Cardiac muscle cell (in vitro differentiated cells and primary cell): ENCODE measurements at places on chromosomes 2 and 18.

- DNase-seq, result no peak
Measured at GRCh38 chr2:163717993-163718680, 17.7 kb downstream of the FIGN start.

- DNase-seq, result no peak
Measured at GRCh38 chr2:16409006-16409390, 256.6 kb downstream of the CYRIA start.

GRCh38 chr2:110843496-110843895, 111.1 kb downstream of the ACOXL start:
- no peak for DNase-seq

DNA sequence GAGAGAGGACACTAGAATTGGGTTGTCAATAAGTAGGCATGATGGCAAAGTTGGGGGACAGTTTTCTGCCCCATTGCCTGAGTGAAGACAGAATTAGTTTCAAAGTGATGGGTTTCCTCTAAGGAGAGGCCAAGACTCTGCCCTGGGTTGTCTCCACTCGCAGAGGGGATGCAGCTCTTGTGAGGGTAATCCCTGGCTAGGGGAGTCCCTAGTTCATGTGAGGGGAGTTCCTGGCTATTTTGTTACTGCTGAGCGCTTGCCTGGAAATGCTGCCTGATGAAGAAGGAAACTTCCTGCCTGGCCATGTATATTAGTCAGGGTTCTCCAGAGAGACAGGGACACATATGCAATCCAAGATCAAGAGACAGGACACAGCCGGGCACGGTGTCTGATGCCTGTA, 501.5 kb downstream of the BCL11A start:
- DNase-seq, result no peak

DNA sequence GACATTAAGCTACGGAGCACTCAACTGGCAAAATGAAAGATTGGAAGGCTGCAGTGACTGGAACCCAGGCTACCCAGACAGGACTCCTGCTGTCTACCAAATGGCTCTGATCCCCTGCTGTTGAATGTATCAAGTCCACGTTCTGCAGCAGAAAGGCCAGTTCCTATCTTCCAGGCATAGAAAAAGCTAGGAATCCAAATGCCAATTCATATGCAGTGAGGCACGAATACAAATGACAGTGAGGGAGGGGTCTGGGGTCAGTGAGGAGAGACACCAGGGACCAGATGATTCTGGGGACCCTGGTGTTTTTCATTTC, 5.3 kb downstream of the NRP2 start:
- DNase-seq, result no peak

GRCh38 chr2:2834105-2834504, 503.0 kb upstream of the MYT1L start:
- DNase-seq, result no peak
